ENCODE measurements at places on chromosomes 1 and 21.

DNA sequence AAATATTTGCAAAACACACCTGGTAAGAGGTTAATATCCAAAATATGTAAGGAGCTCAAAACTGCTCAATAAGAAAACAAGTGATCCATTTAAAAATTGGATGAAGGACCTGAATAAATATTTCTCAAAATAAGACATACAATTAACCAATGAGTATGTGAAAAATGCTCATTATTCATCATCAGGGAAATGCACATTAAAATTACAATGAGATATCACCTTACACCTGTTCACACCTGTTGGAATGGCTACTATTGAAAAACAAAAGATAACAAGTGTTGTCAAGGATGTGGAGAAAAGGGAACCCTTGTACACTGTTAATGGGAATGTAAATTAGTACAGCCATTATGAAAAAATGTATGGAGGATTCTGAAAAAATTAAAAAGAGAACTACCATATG, 136.0 kb upstream of the GREM2 start:
- DNase-seq: no peak

DNA sequence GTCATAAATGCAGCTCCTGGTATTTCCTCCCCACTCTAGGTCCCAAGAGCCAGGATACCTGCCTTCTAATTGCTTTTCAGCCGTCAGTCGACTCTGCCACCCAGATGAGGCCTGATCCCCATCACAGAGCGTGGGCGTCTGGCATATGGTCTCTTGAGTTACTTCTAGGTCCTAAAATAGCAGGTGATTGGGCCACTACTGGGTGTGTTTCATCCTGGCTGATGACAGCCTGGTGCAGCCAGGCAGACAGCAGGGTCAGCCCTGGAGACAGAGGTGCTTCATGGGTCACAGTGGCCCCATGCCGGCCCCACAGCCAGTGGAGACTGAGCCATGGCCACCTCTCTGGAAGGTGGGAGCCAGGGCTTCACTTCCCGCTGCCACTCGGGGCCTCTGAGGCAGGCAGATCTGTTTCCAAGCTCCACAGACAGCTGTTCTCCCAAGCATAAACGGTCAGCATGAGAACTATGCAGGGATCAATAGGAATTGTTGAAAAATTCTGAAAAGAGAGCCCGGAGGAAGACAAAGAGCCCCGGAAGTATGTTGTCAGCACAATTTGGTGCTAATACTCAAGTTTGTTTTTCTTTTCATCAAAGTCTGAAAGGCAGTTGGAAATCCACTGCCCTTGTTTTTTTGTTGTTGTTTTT, 83.0 kb downstream of the MAN1C1 start:
- no peak for DNase-seq

DNA sequence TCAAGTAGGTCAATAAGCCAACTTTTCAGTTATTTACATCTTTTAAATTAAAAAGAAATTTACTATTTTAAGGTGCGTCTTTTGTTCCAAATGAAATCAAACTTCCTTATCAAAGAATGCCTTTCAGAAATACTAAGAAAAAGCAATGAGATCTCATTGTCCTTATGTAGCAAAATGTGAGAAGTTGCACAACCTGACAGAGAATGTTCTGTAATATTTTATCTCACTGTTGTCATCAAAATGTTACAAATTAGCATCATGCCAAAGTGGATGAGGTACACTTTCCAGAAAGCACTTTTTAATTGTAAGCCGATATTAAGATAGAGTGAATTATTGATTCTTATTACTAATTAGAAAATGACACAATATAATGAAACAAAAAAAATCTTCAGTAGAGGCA, 50.4 kb downstream of the KCNT2 start:
- no peak for DNase-seq

DNA sequence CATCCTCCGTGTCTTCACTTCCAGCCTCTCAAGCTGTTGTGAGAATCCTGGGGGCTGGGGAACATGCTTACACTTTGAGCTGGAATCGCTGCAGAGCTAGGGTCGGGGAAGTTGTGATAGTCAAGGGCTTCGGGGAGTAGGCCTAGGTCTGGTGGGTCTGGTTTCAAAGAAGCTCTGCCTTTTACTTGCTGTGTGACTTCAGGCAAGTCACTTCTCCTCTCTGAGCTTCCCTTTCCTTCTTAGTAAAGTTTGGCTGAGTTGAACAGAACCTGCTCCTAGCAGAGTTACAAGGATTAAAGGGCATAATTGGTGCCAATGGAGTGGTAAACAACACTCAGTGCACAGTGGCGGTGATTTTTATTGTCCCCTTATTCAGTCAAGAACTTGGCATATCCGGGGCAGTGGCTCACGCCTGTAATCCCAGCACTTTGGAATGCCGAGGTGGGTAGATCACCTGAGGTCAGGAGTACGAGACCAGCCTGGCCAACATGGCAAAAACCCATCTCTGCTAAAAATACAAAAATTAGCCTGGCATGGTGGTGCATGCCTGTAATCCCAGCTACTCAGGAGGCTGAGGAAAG, 25.7 kb downstream of the ARHGEF19 start:
- DNase-seq: no peak

DNA sequence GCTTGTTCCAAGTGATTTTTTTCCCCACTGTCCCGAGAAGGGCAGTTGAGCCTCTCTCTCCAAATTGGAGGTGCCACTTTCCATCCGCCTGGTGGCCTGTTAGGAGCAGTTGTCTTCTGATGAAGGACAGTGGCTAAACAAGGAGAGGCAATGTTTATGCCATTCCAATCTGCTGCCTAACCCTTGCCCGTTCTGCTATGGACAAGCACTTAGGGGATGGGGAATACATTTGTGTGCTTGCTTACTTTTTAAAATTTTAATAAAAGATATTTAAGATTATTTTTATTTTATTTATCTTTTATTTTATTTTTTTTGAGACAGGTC, 12.0 kb downstream of the COQ8A start:
- DNase-seq: no peak

- no peak for DNase-seq
Observed at GRCh38 chr1:168348146-168348709, 67.6 kb downstream of the TBX19 start.

DNA sequence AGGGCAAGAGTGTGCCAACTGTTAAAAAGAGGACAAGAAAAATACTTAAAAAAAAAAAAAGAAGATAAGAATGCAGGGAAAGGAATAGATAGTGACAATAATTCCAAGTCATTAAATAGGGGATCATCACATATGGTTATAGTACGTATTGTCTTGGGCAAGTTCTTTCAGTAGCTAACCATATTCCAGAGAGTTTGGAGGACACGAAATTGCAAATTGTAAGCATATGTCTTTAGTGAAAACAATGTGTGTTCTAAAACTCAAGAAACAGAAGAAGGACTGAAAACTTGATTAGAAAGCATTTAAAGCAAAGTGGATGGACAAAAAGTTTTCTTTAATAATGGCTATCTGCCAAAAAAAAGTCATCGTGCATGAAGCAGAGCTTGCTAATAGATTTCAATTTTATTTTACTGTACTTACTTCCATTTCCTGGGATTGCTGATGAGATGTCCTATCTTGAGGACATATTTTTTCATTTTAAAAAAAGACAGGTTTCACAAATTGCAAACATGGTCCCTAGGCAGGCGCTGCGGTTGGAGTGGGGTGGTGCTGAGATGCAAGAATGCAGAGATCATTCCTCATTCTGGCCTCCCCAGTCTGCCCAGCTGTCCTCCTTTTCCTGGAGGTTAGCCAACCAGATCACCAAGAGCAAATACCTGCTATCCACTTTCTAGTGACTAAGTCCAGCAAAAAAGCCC, 11.9 kb downstream of the TSPAN2 start:
- DNase-seq: no peak

DNA sequence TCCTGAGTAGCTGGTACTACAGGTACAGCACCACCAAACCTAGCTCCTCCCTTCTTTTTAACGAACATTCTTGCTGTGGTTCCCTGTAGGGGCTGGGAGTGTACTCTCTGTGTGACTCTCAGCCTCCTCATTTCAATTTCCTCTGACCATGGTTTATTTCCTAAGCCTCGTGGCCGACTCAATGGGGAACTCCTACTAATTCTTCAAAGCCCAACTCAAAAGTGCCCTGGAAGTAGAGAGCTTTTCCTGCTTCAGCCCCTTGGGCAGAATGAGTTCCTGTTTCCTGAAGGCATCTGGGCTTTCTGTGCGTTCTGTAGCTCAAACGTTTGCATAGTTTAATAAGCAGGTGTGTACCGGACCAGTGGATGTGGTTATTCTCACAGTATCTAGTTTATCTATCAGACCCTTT, 70.9 kb upstream of the ACOT11 start:
- no peak for DNase-seq

- no peak for DNase-seq
Observed at GRCh38 chr1:27575840-27576331, 28.1 kb downstream of the AHDC1 start.

DNA sequence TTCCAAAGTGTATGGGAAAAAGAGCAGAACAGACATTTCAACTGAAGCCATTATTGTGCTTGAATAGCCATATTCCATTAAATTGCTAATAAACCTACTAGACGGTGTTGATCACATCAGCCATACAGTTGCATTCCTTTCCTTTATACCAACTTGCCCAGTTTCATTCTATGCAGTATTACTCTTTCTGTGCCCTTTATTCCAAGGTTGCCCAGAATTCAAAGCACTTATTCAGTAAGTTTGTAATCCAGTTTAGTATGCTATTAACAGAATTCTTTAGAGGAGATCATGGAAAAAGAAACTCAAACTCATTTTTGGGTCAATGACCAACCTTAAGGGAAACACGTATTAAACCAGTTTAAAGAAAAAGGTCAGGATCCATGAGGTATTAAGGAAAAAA, 89.5 kb downstream of the DDAH1 start:
- no peak for DNase-seq

DNA sequence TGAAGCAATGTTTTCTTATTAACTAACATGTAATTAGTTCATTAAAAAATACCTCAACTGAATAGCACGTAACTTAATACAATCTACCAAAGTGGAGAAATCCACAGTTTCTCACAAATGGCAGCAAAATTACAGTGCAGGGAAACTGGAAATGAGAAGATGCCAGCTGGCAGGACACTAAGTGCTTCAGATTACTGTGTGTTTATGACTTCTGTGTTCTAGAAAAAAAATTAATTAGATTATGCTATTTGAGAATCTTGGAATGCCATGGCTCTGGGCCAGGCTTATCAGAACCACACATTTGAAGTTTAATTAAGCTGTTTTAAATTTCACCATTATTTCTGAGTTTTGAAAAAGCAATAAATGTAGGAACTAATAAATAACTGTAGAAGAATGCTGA, 357.6 kb downstream of the TGFB2 start:
- DNase-seq: no peak

DNA sequence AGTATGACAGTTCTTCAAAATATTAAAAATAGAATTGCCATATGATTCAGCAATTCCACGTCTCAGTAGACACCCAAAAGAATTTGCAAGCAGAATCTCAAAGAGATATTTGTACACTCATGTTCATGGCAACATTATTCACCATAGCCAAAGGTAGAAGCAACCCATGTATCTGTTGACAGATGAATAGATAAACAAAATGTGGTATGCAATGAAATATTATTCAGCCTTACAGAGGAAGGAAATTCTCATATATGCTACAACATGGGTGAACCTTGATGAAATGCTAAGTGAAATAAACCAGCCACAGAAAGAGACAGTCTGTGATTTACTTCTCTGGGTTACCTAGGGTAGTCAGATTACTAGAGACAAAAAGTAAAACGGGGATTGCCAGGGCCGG, 47.0 kb downstream of the NAV1 start:
- DNase-seq: no peak

DNA sequence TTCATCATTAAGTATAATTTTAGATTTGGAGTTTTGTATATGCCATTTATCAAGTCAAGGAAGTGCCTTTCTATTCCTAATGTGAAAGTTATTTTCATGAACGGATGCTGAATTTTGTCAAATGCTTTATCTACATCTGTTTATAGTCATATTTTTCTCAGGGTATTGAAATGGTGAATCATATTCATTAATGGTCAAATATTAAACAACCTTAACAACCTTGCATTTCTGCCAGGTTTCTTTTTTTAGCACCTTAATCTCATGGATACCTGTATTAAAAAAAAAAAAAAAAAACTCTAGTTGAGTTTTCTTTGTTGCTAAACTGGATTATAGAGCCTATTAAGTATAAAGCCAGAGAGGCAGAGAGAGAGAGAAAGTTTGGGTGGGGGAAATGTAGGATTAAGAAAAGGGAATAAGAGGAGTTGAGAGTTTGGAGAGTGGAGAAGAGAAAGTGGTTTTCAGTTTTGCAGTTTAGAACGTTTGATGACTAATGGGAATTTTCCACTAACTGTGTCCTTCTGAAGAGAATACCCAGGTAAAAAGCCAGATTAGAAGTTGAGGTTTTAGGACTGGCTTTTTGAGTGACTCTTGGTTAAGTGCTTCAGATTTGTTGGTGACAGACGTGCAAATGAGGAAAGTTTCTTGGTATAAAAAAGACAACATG, 305.0 kb downstream of the HLX start:
- no peak for DNase-seq

DNA sequence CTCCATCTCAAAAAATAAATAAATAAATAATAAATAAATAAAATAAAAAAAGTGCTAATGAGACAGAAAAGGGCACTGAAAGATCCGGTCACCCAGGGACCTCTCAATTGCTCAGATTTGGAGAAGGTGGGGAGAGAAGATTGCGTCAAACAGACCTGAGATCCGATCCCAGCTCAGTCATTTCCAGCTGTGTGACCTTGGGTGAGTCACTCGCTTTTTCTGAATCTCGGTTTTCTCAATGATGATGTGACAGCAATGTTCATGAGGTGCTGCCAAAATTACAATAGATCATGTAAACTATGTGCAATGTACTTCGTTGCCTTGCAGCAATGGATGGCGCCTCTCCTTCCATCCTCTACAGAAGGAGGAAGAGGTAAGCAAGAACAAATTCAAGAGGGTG, 11.1 kb upstream of the MEF2D start:
- DNase-seq: no peak

DNA sequence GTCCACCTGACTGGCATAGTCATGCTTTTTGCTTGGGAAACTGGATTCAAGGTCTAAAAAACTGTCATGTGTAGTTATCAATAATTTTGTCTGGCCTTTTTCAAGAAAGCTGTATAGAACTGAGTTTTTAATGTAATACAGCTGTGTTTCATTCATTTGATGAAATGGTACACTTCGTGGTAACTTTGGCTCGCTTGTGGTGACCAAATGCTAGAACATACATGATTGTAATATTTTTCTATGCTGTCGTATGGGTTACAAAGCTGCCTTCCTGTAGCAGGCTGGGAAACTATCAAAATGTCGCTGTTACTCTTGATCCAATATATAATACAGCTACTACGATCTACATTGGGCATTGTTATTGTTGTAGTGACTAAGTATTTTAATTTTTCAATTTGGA, 2.1 kb downstream of the LRRC42 start:
- DNase-seq: no peak

GRCh38 chr1:186659890-186660341, 20.3 kb downstream of the PTGS2 start:
- DNase-seq: no peak

DNA sequence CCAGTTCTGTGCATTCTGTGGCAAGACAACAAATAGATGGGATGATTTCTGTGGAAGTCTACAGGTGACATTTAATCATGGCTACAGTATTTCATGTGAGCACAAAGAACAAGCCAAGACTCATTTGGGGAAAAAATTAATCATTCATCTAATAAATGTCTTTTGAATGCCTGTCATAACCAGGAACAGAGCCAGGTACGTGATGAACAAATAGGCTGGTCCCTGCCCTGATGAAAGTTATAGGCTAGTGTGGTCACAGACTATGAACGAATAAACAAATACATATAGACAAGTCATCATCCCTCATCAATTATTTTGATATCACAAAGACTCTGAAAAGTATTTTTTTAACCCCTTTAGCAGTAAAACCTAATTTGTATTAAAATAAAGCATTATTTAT, 226.4 kb upstream of the RRP15 start:
- no peak for DNase-seq

GRCh38 chr1:231883382-231883781, 256.8 kb downstream of the DISC1 start:
- peak; percentile 20 for DNase-seq
